Activated CD4-positive, alpha-beta T cell treated with anti-CD3 and anti-CD28 coated beads for 4 hours (primary cell): ENCODE measurements at places on chromosomes 16 and 17.

DNA sequence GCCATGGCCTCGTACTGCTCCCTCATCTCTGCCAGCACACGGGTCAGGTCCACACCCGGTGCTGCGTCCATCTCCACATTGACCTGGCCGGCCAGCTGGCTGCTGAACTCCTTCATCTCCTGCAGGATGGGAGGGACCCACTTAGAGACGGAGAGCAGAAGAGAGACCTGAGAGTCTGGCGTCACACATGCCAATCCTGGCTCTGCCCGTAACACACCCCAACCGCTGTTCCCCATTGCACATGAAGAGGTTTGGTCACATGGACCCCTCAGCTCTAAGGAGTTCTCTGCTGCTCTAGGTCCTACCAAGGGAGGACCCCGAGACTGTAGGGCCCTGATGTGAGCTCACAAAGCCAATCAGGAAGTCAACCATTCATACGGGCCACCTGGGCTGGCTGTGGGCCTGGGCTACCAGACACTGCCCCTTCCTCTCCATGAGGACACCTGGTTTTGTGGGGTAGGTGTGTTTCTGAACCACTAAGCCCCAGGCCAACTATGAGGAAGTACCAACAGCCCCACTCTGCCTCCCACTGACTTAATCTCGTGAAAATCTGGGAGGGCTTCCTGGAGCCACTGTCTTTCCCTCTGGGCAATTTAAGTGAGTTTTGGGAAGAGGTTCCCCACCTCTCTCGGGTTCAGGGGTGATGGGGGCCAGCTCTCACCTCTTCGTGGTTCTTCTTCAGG, 2.4 kb downstream of the KRT15 start:
- DNase-seq = no peak

GRCh38 chr16:83692224-83692623, 115.6 kb upstream of the HSBP1 start:
- DNase-seq = no peak

DNA sequence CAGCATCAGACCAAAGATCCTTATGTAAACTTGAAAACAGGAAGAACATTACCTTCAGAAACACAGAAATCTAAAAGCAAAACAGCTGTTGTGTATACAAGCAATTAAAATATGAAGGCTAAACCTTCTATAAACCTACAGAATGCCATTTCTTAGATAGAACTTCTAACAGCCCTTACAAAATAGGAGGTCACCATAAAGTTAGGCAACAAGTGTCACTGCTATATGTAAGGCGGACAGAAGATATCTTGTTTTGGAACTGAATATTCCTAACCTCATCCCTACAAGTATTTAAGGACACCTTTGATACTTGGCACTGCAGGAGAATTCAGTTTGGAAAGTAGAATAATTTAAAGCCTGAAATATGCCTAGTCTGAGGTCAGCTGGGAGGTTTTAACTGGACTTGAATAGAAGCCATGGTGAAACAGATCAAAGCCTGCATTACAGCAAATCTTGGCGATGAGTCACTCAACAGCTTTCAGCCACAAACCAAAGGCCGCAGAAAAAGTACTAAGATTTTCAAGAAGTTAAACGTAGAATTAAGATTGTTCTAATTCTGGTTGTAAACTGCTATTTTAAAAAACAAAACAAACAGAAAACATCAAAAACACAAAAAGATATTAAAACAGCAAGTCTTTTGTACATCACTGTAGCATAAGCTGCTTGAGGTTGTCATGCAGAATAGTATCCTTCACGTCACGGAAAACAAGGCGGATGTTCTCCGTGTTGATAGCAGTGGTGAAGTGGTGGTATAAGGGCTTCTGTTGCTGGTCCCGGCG, 42.7 kb downstream of the GNA13 start:
- no peak for DNase-seq

- DNase-seq = no peak
Measured at GRCh38 chr17:46125831-46126230, 67.4 kb downstream of the KANSL1 start.
